ENCODE measurements at places on chromosomes 7 and 10. TPM values are rescaled to one million over a fixed set of nuclear protein-coding genes. Genes with fewer than 3 reads are reported as not detected.

ADCYAP1R1 gene
- 8.3 TPM for total RNA-seq

GBX1 gene
- not detected for total RNA-seq

TECTB gene
- total RNA-seq = not detected

CEP55 gene
- total RNA-seq = 8.9 TPM

CYP2W1 gene
- total RNA-seq = 19.1 TPM
